ENCODE measurements at places on chromosomes 13 and 19. TPM values are rescaled to one million over a fixed set of nuclear protein-coding genes. Genes with fewer than 3 reads are reported as not detected.

FAM216B gene
- not detected for total RNA-seq

- no peak for DNase-seq
Observed at GRCh38 chr13:85137516-85137915, 661.7 kb downstream of the SLITRK6 start.

DNA sequence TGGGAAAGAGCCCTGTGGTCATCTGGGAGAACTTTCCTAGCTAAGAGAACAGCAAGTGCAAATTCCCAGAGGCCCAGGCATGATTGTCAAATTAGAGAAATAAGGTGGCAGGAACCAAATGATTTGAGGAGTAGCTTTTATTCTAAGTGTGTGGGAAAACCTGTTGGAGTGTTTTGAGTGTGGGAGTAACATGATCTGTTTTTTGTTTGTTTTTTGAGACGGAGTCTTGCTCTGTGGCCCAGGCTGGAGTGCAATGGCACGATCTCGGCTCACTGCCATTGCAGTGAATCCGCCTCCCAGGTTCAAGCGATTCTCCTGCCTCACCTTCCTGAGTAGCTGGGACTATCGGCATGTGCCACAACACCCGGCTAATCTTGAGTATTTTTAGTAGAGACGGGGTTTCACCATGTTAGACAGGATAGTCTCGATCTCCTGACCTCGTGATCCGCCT is 2.4 kb downstream of the SAE1 start:
- no peak for DNase-seq

DNA sequence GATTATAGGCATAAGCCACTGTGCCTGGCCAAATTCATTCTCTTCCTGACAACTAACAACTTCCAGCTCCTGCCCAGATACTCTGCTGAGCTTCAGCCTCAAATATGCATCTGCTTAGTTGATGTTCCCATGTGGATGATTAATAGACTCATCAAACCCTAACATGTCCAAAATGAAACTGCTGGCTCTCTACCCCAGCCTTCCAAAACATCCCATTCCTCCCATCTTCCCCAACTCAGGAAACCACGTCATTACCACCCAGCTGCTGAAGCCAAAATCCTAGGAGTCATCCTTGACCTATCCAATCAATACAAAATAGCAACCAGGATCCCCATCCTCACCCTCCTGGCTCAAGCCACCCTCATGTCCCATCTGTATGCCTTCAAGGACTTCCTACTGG is 20.9 kb downstream of the POU2F2 start:
- no peak for DNase-seq

Data from natural killer cell treated with Interleukin-12 subunit alpha and Interleukin-12 subunit beta and Interleukin-15 and Interleukin-18, amount 100 ng/mL, for 72 hours (primary cell).